Left ventricle myocardium superior (tissue), 1 donor: ENCODE measurements at places on chromosomes 12 and 14.

DNA sequence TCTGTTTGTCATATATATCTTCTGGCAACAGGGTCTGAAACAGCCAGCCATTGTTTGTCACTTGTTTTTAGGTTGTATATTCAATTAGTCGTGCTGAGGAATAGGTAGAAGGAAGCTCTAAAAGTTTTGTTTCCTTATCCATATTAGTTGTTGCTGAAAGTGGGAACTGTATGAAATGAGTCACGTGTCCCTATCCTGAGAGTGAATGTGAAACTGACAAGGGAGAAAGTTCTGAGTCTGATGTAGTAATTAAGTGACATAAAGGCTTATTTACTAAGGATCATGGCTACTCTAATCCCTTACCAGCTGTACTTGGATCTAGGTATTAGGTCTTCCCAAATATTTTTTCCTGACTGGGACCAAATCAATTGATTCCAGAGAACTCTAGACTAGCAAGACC, 16.4 kb downstream of the FAM234B start:
- DNase-seq = no peak

DNA sequence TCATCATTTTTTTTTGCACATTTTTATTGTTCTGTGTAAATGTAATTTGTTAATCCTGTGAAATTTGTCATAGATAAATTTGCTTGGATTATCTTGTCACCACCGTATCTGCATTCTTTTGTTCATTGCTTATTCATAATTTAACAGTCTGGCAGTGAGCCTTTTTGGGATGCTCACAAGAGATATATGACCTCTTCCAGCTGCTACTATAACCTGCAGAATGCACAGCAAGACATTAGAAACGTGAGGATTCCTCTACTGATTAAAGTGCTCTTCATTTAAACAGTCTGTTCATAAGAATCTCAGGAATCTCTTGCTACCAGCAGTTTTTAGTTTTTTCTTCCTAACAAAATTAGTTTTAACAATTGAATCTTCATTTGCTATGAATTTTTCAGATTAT, 9.1 kb downstream of the NPAS3 start:
- no peak for DNase-seq

DNA sequence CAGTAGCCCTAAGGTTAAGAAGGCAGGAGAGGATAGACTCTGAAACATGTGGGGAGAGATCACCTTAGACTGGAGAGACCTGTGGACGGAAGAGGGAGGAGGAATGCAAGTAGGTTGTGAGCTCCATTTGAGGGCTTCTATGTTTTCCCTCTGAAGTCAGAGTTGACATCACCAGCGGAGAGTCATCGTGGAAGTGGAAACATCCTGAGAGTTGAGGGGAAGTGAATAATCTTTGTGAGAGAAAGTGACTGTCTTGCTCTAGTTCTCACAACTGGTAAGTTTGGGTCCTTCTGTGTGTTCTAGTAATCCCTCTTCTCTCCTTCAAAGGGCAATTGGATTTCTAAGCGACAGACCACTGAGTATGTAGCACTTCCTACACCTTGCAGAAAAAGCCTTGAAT, 103.6 kb upstream of the CCND2 start:
- no peak for DNase-seq

GRCh38 chr12:127559349-127560040, 707.5 kb upstream of the TMEM132C start:
- peak; percentile 27 for DNase-seq
